ENCODE measurements at places on chromosomes 7 and 10.

DNA sequence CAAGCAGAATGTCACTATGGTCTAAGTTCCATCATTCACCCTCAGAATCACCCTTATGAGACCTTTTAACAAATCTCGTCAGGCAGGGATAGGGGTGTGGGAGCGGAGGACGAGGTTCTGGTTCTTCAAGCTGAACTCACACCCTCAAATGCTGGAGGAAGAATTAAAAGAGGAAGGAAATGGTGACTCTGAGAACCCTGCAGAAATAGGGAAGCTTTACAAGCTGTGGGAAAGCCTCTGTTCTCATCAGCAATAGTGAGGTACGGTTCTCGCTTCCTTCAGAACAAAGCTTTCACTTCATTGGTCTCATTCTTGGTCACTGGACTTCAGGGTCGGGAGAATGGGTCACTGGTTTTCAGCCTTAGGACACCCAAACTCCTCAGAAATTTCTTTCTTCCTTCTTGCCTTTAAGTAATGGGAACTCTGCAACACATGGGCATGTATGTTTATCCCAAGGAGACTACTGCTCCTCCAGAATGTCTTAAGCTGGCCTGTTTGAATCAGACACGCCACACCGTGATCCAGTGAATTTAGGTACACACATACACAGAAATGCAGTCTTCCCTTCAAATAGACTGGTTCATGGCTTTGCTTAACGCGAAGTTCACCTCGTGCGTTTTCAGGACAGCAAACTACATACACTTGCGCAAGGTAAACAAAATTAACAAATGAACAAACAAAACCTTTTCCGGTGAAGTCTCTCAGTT is 226.0 kb downstream of the SFMBT2 start:
- no peak for DNase-seq

- DNase-seq = no peak
Observed at GRCh38 chr7:117873310-117874190, at the start of gene CTTNBP2. Gene CTTNBP2, minus strand, starts transcription at chr7:117873441. Its CDS starts 26 bp downstream, at chr7:117873415.

DNA sequence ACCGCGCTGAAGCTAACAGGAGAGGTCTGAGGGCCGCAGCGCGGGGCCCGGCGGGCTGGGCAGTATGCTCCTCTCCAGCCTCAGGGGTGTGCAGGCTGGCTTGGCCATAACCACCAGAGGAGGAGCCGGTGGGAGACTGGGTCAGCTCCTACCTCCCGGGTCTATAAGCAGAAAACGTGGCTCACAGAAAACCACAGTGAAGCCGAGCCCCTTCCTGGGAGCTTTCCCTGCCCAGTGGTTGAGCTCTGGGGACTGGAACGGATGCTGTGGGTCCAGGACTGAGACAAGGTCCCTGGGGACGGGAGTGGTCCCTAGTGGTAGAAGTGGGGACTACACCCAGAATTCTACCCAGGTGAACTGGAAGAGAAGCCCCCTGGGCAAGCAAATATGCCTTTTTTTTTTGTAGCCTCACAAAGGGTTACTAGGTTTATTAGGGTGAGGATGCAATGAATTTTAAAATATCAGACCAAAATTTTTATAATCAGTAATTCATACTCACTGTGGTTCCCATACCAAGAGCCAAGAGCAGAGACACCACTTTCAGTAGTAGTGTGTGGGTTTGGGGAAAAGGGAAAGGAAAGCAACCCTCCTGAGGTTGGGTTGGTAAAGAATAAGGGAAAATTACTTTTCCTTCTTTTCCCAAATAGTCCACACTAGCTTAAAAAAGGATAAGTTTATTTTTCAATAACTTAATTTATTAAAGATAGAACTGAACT is 67.9 kb upstream of the PRKCQ start:
- no peak for DNase-seq

DNA sequence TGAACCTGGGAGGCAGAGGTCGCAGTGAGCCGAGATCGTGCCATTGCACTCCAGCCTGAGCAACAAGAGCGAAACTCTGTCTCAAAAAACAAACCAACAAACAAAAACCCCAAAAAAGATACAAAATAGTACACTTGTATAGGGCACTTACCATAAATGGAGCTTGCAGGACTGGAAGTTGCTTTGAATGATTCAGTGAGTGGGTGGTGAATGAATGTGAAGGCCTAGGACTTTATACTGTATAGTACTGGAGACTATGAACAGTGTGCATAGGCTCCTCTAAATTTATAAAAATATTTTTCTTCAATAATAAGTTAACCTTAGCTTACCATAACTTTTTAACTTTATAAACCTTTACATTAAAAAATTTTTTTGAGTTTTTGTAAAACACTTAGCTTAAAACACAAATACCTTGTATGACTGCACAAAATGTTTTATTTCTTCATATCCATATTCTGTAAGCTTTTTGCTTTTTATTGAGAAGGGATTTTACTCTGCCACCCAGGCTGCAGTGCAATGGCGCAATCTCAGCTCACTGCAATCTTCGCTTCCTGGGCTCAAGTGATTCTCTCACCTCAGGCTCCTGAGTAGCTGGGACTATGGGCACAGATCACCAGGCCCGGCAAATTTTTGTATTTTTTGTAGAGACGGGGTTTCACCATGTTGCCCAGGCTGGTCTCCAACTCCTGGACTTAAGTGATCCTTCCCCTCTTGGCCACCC is 6.9 kb upstream of the H2AZ2 start:
- DNase-seq = no peak

All from HS-27A (cell line).